ENCODE measurements at places on chromosomes 7 and 10. TPM values are rescaled to one million over a fixed set of nuclear protein-coding genes. Genes with fewer than 3 reads are reported as not detected.

RBM17 gene
- total RNA-seq, result 355 TPM

HPSE2 gene
- total RNA-seq, result not detected

GOLGA7B gene
- 0.90 TPM for total RNA-seq

ANKMY2 gene
- total RNA-seq, result 12.1 TPM

CLCN1 gene
- total RNA-seq, result 0.06 TPM

FOXK1 gene
- total RNA-seq, result 38.1 TPM

ASAH2B gene
- total RNA-seq, result 7.7 TPM

PCBD1 gene
- total RNA-seq, result 36.1 TPM

ABCF2 gene
- total RNA-seq, result 85.2 TPM

OR2A42 gene
- total RNA-seq, result not detected

COG5 gene
- total RNA-seq, result 29.6 TPM

CYP3A7 gene
- not detected for total RNA-seq

BTBD16 gene
- total RNA-seq, result not detected

Data from activated naive CD8-positive, alpha-beta T cell treated with anti-CD3 and anti-CD28 coated beads for 36 hours (primary cell).